ENCODE measurements at places on chromosomes 2 and 18.

DNA sequence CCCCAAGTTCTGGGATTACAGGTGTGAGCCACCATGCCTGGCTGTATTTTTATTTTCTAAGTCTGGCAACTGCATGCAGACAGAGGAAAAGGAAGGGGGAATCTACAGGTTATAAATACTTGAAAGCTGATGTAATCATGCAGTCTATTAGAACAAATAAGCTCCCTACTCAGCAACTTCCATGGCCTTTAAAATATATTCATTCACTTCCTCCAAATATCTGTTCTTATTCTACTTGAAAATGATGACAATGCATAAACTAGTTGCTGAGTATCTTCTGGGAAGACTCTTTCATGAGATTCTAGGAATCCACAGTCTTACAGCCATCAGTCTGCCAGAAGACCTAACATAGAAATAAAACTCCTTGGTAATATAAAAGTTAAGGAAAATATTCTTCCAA lies 66.9 kb upstream of the NCKAP5 start:
- DNase-seq: no peak

- no peak for DNase-seq
Measured at GRCh38 chr18:37405229-37405628, 160.4 kb downstream of the CELF4 start.

DNA sequence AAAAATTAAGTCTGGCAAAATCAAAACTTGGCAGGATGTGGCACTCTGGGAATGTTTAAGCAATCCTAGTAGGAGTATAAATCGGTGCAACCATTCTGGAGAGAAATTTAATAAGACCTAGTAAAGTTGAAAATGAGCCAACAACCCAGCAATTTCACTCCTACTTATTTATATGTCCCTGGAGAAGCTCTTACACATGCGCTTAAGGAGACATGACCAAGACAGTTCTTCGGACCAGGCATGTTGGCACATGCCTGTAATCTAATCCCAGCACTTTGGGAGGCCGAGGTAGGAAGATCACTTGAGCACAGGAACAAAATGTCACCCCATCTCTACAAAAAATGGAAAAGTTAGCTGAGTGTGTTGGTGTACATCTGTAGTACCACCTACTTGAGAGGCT lies 374.6 kb upstream of the LYPD1 start:
- DNase-seq: no peak

DNA sequence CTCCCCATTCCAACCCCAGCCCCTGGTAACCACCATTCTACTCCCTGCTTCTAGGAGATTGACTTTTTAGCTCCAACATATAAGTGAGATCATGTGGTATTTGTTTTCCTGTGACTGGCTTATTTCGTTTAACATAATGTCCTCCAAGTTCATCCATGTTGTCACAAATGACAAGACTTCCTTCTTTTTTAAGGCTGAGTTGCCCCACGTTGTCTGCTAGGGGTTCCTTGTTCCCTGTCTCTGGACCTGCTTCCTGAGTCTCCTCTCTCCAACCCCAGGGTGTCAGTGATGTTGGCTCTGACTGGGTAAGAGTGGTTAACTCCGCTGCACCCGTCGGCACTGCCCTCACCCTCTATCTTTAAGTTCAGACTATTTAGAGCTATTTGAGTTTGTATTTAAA lies 175.2 kb downstream of the SH3RF3 start:
- no peak for DNase-seq

- DNase-seq: no peak
Measured at GRCh38 chr18:34773961-34774766, 64.1 kb downstream of the DTNA start.

GRCh38 chr18:62807396-62807795 lies 92.1 kb downstream of the PHLPP1 start:
- no peak for DNase-seq

- DNase-seq: no peak
Measured at GRCh38 chr2:86744152-86744551, 24.1 kb downstream of the RMND5A start.

- no peak for DNase-seq
Measured at GRCh38 chr2:95345081-95345562, 48.0 kb downstream of the KCNIP3 start.

DNA sequence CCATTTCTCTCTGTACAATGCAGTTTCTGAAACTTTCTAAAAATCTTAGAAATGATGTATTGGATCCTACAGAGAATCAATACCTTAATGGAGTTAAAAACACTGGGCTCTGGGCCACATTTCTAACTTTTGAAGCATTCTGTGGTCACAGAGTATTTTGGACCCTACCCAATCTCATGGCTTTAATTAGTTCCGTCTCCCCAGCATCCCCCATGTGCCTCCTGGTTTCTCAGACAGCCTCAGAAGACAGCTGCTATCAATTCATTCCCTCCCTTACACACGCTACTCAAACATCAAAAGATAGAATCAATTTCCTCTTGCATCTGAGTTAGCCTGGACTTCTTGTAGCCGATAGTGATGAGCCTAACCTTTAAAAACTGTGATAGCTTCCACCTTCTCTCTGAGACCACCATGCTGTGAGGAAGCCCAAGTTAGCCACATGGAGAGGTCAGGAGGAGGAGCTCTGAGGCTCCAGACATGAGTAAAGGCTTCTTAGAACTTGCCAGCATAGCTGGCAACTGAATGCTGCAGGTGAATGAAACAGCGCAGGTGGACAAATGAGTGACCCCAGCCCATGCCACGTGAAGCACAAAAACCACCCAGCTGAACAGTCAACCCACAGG lies 10.4 kb downstream of the ADCY3 start:
- DNase-seq: no peak

- no peak for DNase-seq
Measured at GRCh38 chr2:98561902-98562695, 46.2 kb downstream of the COA5 start.

DNA sequence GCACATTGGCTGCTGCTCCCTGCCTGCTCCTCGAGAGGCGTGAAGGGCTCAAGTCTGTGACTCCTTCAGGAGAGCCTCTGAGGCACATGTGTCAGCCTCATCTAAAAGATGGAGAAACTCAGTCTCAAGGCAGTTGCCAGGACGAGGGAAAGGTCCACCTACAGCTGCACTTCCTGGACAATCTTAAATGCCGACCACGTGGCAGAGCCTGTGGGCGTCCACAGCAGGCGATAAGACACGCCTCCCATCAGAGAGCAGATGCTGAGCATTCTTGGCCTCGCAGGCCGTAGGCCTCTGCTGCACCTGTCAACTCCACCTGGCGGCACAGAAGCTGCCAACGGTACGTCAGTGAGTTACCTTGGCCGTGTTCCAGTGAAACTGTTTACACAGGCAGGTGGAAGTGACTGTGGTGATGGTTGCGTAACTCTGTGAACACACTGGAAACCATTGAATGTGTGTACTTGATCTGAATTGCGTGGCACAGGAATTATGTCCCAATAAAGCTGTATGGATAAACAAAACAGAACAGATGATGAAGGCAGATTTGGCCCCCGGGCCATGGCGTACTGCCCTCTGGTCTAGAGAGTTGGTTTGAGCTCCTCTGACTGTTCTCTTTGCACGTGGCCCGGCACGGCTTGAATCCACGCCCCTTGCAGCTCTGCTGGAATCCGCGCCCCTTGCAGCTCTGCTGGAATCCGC lies 114.5 kb downstream of the RNF144A start:
- DNase-seq: no peak

DNA sequence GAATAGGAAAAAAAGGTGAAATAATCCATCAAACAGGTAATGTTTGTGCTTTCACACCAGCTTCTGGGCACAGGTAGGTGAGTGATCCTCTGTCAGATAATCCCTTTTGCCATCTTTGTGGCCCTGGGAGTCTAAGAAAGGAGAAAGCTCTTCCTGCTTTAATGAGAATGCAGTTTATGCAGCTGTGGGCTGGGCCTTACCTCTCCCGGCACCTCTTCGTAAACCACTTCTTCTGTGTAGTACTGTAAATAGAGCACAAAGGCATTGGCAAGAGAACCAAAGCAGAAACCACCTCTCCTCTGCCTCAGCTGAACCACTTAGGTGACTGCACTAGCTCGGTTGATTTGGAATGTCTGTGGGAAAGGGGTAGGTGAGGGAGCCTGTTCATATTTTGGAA lies 4.9 kb downstream of the NEB start:
- DNase-seq: no peak

GRCh38 chr2:39981883-39982311 lies 202.8 kb upstream of the THUMPD2 start:
- no peak for DNase-seq

DNA sequence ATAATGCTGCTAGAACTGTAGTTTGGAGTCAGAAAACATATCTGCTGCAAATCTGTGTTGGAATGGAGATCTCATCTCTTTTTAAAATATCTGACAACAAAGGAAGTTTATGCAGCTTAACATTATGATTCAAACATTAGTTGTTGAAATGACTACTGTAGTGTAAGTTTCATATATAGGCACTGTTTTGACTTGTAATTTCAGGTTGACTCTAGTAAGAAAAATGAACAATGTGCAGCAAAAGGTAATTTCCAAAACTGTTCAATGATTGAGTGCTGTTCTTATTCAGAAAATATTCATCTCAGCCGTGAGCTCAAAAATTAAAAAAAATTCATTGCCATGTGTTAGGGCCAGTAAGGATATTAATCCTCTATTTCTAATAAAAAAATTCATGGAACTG lies 48.5 kb downstream of the CCDC138 start:
- no peak for DNase-seq

- no peak for DNase-seq
Measured at GRCh38 chr2:232541195-232541960, 1.9 kb downstream of the CHRNG start.

- no peak for DNase-seq
Measured at GRCh38 chr2:26482211-26483026, 4.5 kb upstream of the OTOF start.

DNA sequence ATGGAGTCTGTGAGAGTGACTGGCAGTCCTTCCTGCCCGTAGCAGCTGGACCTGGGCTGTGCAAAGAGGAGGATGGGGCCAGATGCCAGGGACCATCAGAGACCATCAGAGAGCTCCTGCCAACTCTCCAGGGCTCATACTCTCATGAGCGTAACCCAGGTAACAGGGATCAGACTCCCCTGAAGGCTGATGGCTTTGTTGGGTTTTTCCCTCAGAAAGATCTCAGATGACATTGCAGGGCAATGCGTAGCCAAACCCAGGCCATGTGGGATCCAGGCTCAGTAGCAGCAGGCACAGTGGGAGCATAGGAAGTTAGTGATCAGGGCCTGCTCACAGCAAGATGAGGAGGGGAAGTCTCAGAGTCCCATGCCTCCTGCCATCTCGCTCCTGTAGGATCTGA lies 218.0 kb downstream of the LOXHD1 start:
- DNase-seq: no peak

GRCh38 chr2:181848261-181848886 lies 43.2 kb upstream of the ITPRID2 start:
- DNase-seq: no peak

DNA sequence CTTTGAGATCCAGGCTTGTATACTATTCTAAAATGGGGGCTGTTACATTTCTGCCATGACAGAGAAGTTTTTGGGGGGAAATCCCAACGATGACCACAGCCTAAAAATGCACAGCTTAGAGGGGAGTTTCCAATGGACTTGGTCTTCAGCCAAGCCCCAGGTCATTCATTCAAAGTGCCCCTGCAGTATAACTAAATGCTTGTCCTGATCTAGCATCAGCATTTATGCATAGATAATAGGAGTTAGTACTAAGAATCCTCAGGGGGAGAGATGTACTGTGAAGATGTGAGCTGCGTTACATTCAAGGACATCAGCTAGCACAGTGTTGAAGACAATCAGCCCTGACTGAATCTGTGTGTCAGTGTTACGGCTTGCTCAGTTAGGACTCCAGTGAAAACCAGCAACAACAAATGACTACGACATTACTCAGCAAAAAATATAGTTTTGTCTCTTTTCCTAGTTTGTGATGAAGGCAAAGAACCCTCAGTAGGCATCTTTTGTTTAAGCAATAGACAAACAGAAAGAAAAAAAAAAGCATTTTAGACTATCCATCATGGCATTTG lies 160.9 kb downstream of the ZEB2 start:
- no peak for DNase-seq

DNA sequence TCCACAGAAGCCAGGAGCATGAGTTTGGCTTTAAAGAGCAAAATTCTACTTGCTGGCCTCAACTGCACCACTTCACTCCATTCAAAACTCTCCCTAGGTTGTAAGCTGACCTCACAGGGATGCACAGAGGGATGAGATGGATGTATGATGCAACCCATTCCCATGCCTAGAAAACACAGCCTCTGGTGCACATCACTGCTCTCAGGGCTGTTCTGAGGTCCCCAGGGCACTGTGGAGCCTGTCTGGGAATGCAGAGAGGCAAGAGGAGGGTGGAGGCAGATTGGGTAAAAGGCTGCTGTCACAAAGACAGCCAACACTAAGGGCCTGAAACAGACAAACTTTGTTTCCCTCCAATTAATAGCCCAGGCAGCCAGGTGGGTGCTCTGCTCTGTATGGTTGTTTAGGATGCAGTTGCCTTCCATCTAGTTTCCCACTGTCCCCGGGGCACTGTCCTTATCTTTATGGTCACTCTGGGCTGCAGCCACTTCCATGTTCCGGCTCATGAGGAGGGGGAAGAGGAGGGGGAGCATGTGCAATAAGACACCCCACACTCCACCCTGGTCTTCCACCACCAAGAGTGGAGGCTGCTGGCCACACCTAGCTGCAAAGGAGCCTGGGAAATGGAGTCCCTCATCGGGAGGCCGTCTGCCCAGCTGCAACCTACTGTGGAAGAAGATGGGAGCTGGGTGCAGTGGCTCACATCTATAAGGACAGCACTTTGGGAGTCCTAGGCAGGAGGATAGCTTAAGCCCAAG lies 7.0 kb downstream of the GPR45 start:
- no peak for DNase-seq

GRCh38 chr2:88656690-88657089 lies 29.4 kb upstream of the EIF2AK3 start:
- DNase-seq: no peak

DNA sequence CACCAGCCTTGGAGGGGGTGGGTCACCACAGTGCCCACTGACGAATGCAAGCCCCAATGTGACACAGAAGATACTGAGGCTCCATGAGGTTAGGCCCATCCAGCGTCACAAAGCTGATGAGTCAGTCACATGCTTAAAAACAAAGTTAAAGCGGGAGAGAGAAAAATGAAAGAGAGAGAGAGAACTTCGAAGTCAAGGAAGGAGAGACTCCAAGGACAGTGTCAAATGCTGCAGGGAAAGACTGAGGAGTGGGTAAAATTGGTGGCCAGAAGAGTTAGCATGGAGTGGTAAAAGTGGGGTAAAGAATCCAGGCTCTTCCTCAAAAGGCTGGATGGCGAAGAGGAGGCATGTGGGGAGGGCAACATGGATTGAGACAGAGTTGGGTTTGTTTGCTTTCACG lies 201.9 kb upstream of the CCDC150 start:
- DNase-seq: no peak

DNA sequence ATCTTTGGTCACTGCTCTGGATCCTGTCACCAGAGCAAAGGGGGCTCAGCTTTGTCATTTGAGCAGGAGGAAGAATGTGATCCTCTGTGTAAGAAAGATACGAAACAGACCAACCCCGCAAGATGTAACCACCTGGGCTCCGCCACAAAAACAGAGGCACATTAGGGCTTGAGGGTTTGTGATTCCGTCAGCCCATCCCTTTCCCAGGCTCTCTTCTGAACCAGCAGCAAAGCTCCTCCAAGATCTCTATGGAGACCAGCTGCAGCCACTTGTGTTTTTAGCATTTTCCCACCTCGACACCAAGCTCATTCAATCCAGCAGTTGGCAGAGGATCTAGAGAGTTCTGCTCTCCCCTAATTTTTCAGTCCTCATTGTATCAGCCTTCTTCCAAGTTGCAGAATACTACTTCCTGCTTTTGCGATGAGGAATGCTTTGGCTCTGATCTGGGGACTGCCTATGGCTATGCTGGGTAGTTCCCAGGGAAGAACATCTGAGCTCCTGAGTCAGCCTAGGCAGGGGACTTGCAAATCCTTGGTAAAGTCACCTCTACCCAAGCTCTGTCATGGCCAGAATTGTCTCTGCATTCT lies 139.6 kb upstream of the RAB12 start:
- DNase-seq: no peak
